Stimulated activated CD4-positive, alpha-beta T cell treated with anti-CD3 and anti-CD28 coated beads, Interleukin-1b, Interleukin-23, amount 100 ng/mL, for 1 hour (primary cell): ENCODE measurements at places on chromosomes 1 and 21.

DNA sequence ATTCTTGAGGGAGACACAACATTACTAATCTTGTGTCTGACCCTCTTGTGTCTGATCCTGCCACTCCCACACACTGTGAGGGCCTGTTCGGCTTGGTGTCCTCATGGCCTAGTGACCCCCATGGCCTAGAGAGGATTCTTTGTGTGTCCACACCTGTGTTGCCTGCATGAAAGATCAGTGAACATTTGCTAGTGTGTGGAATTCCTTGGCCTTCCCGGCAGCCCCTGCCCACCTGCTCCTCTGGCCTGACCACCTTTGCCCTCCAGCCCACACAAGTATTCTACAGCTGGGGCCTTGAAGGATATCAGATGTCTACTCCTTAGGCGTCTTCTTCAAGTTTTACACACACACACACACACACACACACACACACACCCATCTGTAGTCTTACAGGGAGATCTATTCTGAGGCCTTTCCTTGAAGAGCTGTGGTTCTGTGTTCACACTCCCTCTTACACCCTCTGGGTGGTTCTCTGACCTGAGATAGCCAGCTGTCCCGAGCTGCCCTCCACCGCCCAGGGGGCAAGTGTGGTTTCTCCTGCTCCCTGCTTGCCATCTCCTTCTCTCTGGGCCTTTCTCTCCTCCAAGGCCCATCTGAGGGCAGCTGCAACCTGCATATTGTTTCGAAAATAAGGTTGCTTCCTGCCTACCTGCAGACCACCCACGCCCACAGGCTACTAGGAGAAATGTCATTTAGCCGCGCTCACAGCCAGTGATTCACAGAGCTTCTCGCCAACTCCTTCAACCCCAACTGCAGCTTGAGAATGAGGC lies 45.4 kb downstream of the CD247 start:
- no peak for DNase-seq

GRCh38 chr1:154349121-154349520 lies 23.8 kb downstream of the ATP8B2 start:
- no peak for DNase-seq

- DNase-seq: no peak
Observed at GRCh38 chr1:169044296-169044695, 62.2 kb upstream of the ATP1B1 start.

- no peak for DNase-seq
Observed at GRCh38 chr1:8790987-8791386, 26.5 kb downstream of the RERE start.

GRCh38 chr1:5329068-5329739 lies 663.0 kb downstream of the NPHP4 start:
- no peak for DNase-seq

- DNase-seq: no peak
Observed at GRCh38 chr1:182301026-182301436, 90.6 kb downstream of the GLUL start.

DNA sequence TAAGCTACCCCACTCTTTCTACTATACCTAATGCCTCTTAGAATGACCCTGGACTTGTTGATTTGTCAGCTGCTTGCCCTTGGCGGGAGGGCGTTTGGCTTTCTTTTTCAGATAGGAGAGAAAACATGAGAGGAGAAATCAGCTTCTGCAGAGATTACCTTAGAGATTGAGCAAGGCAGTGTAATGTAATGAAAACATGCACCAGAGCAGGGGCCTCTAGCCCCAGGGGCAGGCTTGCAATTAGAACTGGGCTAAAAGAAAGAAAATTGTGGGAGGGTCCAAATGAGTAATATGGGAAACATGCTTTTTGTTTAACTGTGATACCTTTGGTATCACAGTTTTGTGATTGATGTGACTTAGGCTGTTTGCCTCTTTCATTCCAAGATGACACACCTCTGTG lies 89.7 kb downstream of the PBX1 start:
- no peak for DNase-seq

DNA sequence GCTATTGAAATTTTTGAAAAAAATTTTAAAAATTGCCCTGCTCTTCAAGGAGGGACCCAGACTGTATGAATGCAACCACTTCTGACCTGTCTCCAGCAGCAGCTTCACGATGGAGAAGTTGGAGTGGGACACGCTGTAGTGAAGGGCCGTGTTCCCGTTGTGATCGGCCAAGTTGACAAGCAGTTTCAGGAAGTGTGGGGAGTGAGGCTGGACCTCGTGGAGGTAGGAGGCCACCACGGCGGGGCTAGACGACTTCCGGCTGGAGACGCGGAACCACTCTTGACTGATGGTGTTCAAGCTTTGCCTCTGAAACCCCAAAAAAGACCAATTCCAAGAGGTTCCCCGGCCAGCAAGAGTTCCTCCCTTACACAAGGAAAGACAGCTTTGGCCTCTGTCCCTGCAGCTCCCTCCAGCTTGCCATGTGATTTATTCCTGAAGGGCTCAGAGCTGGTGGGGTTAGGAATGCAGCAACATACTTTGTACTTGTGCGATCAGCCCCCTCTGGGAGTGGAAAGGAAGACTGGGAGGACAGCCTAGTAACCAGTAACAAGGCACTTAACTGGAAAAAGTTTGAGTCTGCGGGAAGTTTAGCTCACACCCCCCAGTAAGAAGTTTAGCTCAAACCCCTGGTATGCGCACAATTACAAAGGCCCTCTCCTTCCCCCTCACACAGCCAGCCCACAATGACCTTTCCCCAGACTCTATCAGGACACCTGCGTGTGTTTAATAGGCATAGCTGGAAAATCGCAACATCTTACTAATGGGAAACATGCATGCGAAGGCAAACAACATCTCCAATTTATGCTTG lies 56.0 kb downstream of the KANK4 start:
- no peak for DNase-seq

GRCh38 chr1:155466617-155466972 lies 96.0 kb downstream of the ASH1L start:
- DNase-seq: no peak

GRCh38 chr1:18513995-18514394 lies 33.3 kb downstream of the KLHDC7A start:
- DNase-seq: no peak

DNA sequence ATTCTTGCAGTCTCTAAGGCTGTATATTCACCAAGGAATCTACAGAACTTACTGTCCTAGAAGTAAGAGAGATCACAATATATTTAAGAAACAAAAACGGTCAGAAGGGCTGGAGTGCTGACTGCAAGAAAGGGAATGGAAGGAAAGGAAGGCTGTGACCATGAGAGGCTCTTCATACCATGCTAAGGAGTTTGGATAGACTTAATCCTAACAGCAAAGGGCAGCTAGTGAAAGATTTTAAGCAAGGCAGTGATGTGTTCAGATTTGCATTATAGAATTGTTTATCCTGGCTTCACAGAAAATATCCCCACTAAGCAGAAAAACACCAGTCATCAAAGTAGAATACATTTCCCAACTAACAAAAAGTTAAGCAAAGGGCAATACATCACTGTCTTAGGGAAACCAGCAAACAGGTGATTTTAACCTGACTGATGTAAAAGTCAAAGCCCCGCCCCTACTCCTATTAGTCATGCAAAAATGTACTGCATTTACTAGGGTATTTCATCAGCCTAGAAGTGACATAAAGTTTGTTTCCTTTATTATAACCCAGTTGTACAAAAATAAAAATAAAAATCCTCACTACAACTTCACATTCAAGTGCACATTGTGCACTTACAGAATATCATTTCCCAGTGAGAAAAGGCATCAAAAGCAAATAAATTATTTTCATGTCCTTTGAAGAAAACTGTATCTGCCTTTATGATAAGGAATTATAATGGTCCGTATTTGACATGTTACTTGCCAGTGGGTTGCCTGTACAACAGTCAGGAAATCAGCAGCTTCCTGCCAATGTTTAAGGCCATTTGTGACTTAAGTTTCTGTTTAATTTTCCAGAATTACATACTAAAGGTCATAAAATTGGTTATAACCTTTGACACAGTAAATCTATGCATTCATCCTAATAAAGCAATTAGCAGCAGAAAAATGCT lies 17.2 kb downstream of the JAK1 start:
- no peak for DNase-seq

DNA sequence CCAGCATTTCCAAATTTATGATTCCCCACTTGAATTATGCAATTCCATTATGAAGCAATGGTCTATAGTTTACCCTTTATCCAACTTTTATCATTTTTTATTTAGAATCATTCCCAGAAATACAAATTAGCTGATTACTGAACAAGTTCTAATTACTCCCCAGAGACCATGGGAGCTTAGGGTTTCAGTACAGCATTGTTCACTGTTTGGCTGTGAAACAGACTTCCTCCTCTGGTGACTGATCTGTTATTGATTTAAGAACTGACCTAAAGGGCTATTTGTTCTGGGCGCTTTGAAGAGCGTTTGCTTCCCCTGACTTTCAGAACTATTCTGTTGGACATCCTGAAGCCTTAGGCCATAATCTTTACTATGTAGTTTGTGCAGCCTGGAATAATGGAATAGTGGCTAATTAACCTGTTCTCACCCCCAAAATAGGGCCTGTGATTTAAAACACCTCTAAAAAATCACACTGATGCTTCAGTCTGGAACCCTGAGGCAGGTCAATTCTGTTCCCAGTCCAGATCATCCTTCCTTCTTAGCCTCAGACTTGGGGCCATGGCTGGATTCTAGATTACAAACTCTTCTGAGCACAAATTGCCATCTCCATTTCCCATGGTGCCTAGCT lies 58.7 kb downstream of the ALG14 start:
- no peak for DNase-seq

DNA sequence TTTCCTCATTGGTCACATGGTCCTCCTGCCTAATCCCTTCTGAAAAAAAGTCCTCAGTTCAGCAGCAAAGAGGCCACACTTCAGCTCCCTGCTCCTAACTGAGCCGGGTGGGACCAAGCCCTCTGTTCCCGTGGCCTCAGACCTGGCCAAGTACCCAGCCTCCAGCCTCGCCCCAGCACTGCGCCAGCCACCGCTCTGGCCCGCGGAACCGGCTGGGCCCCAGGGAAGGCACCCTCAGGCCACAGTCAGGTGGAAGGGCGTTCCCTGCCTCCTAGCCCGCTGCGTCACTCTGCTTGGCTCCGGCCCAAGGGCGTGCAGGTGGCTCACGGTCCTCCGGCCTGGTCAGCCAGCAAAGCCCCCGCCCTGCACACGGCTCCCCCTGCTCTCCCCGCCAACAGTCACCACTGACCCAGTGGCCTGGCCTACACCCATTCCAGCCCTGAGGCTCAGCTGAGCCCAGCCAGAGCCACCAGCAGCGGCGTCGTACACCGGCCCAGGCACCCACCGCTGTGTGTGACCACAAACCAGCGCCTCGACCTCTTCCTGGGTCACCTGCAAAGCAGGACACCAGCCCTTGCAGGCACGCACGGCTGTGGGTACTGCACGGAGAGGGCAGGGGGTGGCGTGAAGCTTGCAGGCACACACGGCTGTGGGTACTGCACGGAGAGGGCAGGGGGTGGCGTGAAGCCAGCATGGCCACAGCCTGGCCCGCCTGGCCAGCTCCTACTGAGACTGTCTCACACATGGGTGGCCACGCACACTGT lies 19.4 kb downstream of the NADK start:
- DNase-seq: no peak

GRCh38 chr1:198778049-198778448 lies 139.2 kb downstream of the PTPRC start:
- no peak for DNase-seq

DNA sequence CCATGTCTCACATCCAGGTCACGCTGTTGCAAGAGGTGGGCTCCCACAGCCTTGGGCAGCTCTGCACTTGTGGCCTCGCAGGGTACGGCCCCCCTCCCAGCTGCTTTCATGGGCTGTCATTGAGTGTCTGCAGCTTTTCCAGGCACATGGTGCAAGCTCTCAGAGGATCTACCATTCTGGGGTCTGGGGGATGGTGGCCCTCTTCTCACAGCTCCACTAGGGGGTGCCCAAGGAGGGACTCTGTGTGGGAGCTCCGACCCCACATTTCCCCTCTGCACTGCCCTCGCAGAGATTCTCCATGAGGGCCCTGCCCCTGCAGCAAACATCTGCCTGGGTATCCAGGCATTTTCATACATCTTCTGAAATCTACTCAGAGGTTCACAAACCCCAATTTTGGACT lies 219.4 kb downstream of the LRRC7 start:
- DNase-seq: no peak

DNA sequence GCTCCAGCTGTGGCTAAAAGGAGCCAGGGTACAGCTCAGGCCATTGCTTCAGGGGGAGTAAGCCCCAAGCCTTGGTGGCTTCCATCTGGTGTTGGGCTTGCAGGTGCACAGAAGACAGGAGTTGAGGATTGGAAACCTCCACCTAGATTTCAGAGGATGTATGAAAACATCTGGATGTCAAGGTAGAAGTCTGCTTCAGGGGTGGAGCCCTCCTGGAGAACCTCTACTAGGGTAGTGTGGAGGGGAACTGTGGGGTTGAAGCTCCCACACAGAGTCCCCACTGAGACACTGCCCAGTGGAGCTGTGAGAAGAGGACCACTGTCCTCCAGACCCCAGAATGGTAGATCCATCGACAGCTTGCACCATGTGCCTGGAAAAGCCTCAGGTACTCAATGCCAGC lies 183.0 kb downstream of the PDE4B start:
- DNase-seq: no peak

- DNase-seq: no peak
Observed at GRCh38 chr1:222339376-222339947, 208.4 kb downstream of the HHIPL2 start.

- DNase-seq: no peak
Observed at GRCh38 chr1:3094863-3095780, 26.1 kb downstream of the PRDM16 start.

DNA sequence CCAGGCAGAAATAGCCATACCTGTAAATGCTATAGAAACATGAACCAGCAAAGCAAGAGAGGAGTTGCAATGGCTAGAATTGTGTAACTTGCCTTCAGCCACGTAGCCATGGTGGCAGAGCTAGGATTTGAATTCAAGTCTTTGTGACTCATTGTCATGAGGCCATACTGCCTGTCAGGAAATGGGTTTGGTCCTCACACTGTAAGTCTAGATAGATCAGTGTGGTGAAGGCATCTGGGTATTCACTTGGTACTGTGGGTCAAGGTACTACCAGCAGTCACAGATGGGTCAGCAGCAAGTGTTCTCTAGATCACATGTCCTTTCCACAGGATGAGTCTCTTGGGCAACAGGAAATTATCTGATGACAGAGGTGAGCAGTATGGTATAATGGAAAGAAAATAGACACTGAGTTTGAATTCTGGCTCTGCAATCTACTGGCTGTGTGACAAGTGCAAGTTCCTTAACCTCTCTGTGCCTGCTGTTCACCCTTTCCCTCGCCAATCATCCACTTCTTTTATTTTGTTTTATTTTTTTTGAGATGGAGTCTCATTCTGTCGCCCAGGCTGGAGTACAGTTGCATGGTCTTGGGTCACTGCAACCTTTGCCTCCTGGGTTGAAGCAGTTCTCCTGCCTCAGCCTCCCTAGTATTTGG lies 36.9 kb downstream of the FGGY start:
- DNase-seq: no peak

GRCh38 chr1:84876353-84876752 lies 16.7 kb downstream of the LPAR3 start:
- DNase-seq: no peak

DNA sequence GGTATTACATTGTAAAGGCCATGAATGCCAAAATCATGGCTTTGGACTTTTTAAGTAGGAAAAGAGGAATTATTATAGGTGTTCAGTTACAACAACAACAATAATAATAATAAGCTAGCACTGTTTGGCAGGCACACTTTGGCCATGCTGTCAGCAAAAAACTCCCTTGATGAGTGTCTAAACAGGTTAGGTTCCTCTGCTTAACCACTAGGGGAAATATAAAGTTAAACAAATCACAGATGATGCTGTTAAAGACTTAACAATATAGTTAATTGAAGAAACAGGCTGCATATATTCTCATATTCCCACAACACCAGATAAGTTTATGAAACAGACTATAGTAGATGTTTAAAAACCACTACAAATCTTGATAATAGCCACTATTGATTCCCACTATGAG lies 46.4 kb downstream of the RGS21 start:
- no peak for DNase-seq
